ENCODE measurements at places on chromosomes 11 and 22.

- no peak for DNase-seq
These were observed 2.9 kb downstream of the B3GNT6 start for GRCh38 chr11:77037057-77037456.

DNA sequence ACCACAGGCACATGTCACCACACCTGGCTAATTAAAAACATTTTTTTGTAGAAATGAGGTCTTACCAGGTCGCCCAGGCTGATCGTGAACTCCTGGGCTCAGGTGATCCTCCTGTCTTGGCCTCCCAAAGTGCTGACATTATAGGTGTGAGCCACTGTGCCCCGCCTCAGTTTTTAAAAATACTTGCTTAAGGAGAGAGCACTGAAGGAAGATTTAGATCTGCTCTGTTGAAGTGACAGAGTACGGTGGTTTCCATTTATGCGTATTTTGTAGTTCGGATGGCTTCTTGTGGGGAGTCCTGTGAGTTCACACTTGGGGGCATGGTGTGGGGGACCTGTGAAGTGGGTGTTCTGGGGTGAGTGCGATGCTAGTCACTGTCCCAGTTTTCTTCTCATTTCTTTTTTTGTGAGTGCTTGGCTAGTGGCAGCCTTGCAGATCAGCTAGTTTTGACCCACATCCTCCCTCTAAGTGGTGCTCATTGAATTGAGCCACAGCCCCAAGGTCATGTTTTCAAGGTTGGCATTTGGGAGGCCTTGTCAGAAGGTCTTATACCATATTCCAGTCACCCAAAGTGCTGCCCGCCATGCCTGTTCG is 31.5 kb downstream of the PTPRJ start:
- DNase-seq: no peak

DNA sequence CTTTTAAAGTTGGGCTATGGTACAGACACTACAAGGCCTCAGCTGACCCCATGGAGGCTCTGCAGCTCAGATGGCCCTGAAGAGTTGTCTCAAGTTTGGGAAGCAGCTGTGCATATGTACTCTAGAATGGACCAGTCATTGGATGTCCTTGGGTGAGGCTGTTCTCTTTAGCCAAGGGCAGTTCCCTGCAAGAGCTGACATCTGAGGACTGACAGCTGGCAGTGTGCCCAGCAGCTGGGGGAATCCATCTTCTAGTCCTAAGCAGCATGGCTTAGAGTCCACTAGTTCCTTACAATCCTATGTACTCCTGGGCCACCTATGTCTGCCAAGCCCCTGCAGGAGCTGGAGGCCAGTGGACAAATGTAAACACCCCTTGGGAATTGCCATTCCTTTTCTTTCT is 76.5 kb downstream of the C11orf91 start:
- no peak for DNase-seq

DNA sequence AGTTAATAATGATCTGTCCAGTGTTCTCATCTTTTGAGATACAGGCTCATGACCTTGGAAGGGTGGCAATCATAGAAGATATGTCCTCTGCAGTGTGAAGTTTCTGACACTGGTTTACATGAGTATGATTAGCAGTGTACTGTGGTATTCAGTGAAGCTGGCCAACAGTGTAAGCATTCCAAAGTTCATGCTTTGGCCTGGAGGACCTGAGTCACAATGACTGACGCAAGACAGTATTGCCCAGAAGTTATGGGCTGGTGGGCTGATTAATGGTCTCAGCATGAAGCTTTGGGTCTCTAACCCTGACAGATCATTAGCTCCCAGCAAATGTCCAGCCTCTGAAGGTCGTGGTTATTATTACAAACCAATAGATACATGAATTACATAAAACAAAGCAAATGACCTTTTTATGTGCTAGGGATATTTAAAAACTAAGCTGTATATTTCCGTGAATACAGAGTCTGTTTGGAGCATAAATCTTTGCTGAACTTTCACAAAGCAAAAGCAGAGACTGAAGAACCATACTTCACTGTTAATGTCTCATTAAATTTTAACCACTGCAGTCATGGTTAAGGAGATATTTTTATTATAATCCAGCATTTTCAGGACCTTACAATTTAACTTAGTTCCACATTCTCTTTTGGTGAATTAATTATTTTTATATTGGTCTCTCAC is 28.3 kb upstream of the USP47 start:
- peak; percentile 92 for DNase-seq

DNA sequence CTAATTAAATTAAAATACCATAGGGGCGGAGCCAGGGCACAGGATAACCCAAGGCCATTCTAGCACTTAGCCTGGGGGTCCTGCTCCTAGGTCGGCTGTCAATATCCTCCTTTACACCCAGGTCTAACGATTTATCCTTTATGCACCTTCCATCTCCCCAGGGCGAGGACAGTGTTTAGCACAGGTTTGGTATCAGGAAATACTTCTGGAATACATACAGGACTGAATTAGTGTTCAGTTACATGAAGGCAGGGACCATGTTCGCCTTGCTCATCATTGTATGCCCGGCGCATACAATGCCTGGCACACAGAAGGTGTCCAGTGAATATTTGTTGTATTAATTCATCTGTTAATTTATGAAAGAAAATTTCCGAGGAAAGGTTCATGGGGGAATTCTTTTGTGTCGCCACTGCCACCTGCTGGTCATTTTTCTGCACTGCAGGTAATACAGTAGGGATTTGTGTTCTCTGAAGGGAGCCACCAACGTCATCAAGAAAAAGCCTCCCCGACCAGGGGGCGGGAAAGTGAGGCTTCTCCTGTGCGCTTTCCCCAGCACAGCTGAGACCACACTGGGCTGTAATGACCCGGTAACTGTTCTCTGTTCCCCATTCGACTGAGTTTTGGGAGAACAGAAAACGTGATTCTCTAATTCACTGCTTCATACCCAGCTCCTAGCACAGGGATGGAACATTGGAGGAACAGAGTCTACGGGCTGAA is 68.7 kb upstream of the ASPHD2 start:
- DNase-seq: peak; percentile 75

GRCh38 chr11:95248666-95249467 is 17.9 kb upstream of the SESN3 start:
- no peak for DNase-seq
